ENCODE measurements at places on chromosomes 7 and 10.

GRCh38 chr10:94013331-94013760 is 19.6 kb downstream of the PLCE1 start:
- no peak for DNase-seq

GRCh38 chr7:148543-148931 is 43.8 kb upstream of the FAM20C start:
- no peak for DNase-seq

GRCh38 chr10:94155722-94156271 is 162.1 kb downstream of the PLCE1 start:
- DNase-seq = no peak

DNA sequence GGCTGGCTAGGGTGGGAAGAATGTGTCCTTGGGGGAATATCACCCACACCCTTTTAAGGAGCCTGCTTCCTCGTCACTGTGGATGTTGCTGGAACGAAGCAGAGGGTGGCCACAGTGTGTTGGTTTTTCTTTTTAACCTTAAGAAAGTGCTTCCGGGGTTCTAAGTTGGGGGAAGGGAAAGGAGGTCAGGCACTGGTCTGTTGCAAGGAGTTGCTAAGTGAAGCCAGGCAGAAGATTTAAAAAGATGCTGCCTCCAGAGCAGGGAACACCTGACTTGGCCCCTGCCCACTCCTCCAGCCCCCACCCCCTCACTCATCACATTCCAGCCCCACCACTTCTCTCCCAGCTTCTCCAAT is 213.1 kb downstream of the EMX2 start:
- DNase-seq = no peak

DNA sequence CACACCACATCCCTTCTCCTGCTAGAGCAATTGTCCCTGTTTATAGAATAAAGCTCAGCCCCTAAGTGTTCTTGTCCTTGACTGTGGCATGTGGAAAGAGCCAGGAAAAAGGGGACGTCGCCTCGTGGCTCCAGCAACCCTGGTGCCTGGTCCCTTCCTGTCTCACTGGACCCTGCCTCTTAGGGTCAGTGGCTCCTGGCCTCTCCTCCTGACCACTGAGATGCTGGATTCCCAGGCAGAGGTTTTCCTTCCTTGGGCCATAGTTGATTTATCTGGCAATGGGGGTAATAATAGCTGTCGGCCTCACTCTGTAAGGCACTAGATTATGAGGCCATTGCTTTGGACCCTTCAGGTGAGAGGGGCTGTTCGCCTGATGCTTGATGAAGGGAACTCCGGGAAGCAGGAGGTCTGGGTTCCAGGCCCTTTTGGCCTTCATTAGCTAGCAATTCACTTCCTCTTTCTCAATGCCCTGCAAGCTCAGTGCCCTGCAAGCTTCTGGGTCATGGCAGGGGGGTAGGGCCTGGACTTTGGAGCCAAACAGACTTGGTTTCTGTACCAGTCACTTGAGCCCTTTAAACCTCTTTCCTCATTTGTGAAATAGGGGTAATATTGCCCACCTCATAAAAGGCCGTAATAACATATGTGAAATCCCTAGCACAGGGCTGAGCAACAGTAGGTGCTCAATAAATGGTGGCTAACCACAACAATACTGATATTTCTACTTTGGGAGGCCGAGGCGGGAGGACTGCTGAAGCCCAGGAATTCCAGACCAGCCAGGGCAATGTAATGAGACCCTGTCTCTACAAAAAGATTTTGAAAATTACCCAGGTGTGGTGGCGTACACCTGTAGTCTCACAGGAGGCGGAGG is 1.1 kb downstream of the ASL start:
- DNase-seq = no peak

GRCh38 chr10:18504161-18504560 is 147.2 kb downstream of the NSUN6 start:
- DNase-seq = no peak

- no peak for DNase-seq
These were observed 263.0 kb upstream of the NEBL start for GRCh38 chr10:21160116-21160515.

- DNase-seq = no peak
These were observed 786 bp upstream of the AKR1C4 start for GRCh38 chr10:5195727-5196374.

GRCh38 chr10:102517553-102517952 is 13.8 kb downstream of the SUFU start:
- no peak for DNase-seq

GRCh38 chr7:38840736-38841460 is 68.1 kb downstream of the VPS41 start:
- no peak for DNase-seq

DNA sequence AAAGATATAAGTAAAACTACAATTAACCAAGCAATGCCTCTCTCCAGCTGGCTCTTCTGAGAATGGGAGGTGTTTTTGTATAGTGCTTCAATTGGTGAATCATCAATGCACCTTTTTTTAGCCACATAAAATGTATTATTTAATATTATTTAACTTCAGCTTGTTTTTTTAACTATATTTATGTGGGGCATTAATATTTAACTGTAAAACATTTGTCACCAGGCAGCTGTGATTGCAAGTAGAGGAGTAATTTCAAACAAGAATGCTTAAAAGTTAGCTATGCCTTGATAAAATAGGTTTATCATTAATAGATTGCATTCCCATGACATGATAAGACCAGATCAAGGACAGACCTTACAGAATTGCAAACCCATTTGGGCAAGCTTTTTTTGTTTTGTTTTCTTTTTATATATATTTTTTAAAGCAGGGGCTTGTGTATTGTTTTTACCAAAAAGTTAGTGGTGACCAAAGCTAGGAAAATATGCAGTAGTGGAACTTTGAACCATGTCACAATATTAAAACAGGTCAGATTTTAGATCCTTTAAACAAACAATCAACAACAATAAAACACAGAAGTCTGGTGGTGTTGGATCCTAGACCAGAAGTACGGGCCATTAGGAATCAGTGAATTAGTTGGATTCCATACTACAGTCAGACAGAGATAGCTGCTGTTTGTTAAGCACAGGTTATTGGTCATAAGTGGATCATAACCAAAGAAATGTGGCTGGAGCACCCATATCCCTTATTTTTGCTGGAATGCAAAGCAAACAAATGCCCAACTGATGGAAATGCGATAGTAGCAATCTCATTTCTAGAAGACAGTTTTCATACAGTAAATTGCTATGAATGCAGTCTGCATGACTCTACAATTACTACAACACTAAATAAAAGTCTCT is 2.9 kb downstream of the CAV2 start:
- no peak for DNase-seq

DNA sequence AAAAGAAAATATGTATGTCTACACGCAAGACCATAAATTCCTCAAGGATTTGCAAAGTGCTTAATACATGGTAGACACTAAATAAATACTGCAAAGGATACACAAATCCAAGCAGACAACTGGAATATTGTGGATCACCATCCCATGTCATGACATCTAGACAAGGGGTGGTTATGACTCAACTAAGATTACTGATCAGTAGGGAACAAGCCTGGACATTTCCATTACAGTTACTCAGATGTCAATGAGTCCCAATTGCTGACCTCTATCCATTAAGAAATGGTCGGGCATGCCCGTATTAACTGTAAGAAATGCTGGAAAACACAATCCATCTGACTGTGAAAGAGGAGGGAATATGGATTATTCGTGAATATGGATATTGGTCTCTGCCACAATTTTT is 27.6 kb upstream of the RUFY2 start:
- no peak for DNase-seq

DNA sequence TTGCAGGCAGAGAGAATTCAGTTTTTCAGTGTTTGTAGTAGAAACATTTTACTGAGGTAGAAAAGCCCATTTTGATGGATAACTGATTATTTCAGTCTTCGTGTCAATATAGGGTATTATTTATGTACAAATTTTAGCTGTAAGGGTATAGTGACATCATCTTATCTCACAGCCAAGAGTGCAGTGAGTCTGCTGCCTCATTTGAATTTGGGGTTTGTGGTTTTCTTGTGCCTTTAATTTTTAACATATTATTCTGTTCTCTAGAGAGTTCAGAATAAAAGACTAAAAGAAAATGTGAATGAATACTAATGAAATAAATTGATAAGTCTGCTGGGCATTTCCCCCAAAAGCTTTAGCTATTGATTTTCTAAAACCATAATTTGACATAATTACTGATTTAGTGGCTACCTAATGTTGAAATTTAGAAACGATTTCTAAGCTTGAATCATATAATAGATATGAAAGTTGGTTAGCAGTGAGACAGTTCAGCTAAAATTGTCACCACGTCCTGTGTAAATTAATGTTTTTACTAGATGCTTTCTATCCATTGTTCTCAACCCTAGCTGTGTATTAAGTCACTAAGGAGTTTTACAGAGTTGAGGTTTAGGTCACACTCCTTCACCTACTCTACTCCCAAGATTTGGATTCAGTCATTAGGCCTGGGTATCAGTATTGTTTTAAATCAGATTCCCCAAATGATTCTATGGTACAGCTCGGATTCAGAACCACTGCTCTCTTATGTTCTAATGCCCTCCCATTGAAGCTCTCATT is 37.3 kb downstream of the ACADSB start:
- DNase-seq = no peak

DNA sequence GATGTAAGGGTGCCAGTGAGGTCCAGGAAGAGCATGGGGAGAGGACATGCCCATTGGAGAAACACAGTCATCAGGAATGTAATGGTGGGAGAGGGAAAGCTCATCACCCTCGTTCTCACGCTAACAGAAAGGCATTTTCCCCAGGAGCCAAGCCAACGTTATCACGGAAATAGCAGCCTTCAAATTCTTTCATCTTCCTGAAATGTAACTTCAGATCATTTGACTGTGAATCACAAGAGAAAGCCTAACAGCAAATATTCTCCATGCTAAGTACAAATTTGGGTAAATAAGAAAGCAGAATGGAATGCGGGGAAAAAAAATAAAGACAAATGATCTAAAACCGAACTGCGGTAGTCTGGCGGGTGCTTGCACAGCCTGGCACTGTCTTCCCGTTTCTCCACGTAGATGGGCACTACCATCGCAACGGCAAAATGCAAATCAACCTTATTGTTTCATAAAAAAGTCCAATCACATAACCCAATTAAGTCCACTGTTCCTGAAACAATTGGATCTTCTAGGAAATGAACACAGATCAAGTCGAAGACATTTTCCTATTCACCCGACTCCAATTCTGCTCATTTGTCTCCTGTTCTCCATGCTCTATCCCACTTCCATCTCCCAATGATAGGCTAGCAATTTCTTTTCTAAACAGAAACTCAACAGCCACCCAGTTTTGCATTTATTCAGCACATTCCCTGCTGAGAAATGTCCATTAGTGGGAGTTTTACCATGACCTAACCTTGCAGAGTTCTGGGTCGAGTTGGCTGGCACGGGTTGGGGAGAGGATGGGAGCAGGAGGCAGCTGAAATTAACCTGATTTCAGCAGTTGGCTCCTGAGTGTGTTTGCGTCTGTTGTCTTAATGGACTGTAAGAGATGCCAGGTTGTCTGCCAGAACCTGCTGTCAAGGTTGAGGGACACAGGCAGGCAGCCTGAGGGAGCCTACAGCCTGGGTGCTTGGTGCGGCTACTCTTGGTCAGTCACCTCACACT is 74.6 kb upstream of the FRMD4A start:
- DNase-seq = no peak

GRCh38 chr7:81031996-81032395 is 113.1 kb upstream of the SEMA3C start:
- no peak for DNase-seq

GRCh38 chr10:84158550-84158949 is 15.1 kb upstream of the GPR15LG start:
- no peak for DNase-seq

DNA sequence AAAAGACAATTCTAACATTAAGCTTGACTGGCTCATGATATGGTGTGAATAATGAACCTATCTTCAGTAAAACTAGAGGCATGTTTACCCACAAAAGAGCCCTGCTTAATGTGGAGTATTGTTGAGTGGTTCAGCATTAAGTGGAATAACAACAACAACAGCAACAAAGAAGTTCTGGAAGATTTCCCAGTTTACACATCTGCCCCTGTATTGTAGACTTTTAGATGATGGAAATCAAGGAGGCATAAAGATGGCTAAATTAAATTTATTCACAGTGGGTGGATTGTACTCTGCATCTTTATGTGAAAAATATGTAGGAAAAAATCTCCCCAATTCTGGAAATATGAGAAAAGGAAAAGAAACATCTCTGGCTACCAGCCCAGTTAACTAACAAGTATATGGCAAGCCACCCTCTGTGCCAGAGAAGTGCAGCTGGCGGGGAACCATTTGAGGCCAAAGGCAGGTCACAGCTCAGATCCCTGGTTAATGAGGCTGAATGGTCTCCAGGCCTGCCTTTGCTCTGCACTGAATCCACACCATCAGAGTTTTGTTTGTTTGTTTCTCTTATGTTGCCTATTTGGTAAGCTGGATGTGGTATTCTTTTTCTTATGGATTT is 186.0 kb downstream of the SEMA3D start:
- no peak for DNase-seq

DNA sequence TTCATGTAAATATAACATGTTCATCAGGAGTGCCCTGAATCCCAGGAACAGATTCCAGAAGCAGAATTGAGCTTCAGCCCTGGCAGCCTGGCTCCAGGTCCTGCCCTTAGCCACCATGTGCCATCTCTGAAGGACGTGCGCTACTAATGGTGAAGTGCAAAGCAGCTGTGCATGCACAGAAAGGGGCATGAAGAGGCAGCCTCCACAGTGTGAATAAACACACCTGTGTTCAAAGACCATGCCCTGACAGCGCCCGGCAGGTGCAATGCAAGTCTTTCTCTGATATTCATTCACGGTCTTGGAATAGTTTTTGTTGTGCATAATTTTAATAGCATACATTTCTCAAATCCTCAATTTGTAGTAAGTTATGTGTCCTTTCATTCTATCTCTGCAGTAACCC is 250.4 kb upstream of the TCERG1L start:
- no peak for DNase-seq

DNA sequence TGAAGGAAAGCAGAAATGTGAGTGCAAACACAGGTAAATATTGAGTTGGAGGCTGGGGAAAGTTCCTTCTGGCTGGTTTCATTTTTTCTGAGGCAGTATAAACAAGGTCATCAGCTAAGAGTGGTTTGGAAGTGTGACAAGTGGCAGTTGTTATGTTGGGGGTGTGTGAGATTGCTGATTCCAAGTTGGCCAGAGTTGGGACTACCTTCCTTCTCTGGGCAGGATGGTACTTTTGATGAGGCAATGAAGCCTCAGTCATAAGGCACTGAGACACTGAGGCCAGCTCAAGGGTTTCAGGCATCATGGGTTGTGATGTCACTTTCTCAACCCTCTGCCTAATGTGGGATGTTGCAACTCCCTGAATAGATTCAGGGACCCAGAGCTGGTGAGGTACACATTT is 8.2 kb upstream of the PTTG1IP2 start:
- DNase-seq = no peak

DNA sequence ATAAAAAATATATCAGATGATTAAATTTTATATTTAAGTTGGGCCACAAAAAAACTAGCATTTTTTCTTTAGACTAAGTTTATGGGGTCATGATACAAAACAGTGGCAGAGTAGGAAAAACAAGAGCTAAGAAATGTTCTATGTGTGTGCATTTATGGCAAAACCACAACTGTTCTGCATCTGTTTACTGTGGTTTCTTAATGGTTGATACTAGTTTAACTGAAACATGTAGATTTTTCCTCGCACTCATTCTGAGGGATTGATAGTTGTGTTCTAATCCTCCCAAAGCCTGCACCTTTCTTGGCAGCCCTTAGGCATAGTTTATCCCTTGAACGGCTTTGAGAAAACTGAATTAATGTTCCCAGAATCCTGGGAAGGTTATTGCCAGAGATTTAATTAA is 66.6 kb upstream of the PHYHIPL start:
- no peak for DNase-seq
